ENCODE measurements at places on chromosomes 16 and 17.

DNA sequence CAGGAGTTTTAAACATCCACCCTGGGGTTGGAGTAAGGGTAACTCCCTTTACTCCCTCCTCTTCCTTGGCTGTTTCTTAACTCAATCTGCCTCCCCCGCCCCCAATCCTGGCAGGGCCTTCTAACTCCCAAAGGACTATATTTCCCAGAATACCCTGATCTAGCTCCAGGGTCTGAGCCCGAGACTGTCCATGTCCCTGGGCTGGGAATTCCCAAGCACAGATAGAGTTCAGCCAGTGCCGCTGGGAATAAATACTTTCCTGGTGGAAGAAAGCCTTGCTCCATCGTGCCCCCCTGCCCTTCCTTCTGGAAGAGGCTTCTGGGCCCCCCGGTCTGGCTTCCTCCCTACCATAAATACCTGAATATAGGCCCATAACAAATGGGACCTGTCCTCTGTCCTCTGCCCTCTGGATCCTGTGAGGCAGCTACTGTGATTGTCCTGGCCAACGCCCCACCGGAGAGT is 10.2 kb downstream of the BAHCC1 start:
- DNase-seq, result no peak

DNA sequence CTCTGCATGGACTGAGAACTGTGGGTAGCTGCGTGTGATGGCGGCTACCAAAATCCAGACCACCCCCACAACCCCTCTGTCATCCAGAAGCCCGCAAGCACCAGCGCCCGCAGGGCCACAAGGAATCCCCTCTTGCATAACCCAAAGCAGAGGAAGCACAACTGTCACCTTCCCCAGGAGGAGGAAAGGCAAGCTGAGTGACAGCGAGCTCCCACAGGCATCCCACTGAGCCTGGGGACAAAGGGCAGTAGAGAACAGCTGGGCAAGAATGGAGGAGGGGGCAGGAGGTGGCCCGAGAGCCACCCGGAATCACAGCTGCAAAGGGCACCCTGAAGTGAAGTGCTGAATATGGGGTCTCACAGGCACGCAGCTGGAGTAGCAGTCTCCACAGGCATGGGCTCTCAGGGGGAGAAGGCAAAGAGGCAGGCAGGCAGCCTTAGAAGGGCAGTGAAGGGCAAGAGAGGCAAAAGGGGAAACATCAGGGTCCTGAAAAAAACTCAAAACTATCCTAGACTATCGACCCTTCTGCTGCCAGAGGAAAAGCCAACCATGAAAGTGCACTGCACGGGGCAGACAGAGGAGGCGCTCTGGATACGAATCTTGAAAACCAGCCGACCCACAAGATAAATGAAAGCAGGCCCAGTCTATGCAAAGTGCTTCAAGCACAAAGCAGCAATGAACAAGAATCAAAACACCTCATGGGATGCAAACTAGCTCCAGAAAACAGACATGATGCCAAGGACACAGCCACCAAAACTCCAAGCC is 17.1 kb downstream of the USP36 start:
- no peak for DNase-seq

DNA sequence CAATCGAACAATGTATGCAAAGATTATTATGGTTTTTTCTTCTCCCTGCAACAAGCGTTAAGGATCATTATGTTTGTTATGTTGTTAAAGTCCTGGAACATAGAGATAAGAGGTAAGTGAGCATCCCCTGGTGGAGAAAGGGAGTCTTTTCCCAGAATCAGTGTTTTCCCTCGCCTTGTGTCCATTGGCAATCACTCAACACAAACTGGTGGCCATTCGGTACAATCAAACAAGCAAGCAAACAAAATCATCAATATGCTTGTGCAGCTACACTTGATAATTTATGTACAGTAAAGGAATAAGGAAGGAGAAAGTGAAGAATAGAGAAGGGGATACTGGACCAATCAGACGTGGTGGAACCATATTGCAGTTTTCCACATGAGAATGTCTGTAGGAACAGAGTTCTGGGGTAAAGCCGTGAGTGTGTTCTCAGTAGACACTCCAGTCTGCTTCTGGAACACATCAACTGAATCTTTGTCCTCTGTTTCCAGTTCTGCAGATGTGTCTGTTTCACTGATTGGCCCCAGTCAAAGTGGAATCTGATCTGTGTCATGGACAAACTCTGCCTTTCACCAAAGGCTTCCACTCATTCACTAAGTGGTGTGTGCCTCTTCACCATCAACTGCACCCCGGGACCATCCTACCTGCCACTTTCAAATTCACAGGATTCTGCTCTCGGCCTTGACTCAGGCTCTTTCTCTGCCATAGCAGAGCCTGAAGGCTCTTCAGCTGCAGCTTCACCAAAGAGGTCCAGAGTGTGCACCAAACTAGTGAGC is 169.5 kb downstream of the AHSP start:
- DNase-seq, result no peak

DNA sequence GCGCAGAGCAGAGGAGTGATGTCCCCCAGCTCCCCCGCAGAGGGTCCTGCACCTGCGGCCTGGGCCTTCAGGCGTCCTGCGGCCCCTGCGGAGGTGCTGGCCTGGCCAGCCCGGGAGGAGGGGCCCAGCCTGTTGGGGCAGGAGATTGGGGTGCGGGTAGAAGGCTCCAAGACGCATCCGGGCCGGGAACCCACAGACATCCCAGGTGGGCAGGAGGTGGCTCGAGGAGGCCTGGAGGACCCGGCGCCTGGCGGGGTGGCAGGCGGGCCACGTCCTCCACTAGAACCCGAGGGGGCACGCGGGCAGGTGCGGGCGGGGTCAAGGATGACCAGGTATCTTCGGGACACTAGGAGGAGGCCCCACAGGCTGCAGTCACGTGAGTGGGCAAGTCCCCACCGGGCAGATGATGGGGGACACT is 647 bp upstream of the SECTM1 start:
- DNase-seq, result no peak
